Kidney (tissue), 22 donors: ENCODE measurements at places on chromosomes 5 and 9.

GRCh38 chr5:53856506-53856905 lies 296.1 kb downstream of the NDUFS4 start:
- DNase-seq: no peak

DNA sequence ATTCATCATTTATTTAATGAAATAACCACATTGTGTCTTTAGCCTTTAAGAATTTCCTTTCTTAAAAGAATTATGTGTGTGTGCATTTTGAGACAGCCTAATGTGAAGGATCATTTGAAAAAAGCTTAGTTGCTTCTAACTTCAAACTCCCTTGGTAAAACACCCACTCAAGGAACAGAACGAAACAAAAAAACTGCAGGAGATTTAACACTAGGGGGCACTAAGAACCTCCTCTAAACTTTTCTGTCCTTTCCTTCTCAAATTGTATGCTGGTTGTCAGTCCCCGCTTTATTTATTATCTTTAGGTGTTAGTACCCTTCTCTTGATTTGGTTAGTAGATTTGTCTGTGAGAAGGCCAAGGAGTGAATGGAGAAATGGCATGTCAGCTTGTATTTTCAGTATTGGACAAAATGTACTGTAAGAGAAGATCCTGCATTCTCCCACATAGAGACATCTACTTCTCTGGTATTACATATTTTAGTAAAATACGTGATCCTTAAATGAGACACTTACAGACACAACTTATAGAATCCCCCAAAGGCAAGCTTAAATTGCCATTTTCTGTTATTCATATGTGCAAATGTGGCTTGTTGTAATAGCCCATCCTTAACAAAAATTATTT lies 229.7 kb downstream of the MRPS30 start:
- DNase-seq: no peak

DNA sequence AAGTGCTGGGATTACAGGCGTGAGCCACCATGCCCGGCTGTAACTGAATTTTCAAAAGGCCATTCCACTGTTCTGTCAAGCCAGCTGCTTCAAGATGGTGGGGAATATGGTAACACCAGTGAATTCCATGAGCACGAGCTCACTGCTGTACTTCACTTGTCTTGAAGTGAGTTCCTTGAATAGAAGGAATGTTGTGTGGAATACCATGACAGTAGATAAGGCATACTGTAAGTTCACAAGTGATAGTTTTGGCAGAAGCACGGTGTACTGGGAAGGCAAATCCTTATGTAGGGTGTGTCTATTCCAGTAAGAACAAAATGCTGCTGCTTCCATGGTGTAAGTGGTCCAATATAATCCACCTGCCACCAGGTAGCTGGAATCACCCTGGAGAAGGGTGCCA lies 6.6 kb upstream of the PRXL2C start:
- DNase-seq: no peak

DNA sequence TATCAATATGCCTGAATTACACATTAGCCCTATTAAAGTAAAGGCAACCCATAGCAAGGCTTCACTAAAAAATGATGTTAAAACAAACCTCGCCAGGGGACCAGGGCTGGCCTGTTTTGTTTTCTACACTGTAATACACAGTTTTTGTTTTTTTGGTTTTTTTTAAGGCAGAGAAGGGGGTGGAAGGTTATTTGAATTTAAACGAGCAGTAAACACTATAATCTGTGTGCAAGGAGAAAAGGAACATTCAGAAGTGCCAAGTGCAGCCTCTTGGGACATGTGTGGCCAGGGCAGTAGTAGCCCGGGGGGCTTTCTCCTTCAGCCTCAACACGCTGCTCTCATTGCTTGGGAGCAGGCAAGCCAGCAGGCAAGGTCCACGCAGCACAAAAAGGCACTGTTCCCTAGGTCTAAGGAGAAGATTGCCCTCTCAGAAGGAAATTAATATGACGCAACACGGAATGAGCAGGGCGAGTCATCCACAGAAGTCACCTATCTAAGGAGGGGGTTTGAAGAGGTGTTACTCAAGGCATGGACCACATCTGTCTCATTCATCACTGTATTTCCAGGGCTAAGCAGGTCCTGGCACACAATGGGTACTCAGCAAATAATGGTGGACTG lies 16.2 kb downstream of the SIL1 start:
- no peak for DNase-seq

DNA sequence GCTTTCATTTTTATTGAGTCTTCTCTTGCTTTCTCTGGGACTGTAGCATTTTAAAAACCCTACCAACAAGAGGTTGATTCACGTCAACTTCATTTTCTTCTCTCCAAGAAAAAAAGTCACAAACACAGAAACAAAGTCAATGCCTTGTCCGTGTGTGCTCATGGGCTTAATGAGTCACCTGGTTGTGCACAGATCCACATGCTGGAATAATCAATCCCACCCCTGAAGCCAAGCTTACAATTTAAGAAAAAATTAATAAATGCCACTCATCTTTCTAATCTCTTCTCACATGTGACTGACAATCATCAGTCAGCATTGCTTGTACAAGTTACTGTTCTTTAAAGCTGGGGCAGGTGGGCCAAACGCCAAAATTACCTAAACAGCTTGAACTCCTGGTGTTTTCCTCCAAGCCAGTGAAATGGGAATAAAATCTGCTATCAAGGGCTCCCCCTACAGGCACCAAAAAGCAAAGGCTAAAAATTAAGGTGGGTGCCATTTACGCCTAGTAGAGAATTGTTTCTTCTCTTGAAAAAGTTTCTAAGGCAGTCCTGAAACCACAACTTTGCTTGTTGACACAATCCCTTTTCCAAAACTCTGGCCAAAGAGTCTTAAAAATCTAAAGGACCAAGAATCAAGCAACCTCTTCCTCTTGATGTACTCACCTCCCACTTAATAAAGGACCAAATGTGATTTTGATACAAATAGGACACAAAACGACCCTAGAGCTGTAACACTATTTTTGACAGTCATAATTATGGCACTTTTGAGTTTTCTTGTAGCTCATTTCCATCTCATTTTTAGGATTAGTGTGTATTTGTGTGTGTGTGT lies 21.3 kb downstream of the TRMO start:
- DNase-seq: peak; percentile 67
